ENCODE measurements at places on chromosomes 6 and 20. TPM values are rescaled to one million over a fixed set of nuclear protein-coding genes. Genes with fewer than 3 reads are reported as not detected.
A peak's percentile ranks its signal among the peaks of the same experiment; 100 is the strongest.

- no peak for DNase-seq
These were observed 95.1 kb upstream of the OLIG3 start for GRCh38 chr6:137589067-137589848.

DNA sequence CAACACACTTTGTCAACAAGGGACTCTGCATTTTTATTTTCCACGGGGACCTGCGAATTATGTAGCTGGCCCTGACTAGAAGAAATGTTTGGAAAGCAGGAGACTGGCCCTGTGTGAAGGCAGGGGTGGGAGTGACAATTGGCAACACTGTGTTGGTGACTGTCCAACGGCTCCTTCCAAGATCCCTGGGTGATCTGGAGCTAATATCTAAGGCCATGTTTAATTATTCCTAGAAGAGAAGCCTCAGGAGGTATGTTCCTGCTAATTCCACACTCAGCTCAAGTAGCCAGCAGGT, 13.7 kb downstream of the SLC22A23 start:
- no peak for DNase-seq

DNA sequence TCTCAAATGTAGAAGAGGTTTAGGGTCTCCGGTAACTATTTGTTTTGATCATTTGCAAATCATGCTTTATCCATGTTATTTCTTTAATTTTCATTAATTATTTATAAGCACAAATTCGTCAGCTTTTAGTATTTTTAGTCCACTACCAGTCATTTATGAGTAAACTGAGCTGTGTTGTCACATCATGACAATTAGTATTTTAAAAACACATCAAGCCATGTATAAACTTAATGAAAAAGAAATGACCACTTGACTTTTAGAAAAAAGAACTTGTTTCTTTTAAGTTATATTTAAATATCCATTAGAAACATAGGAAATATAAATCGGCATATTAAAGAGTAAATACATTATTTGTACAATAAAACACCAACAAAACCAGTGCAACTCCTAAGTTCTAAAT, 2.8 kb downstream of the NKX2-4 start:
- DNase-seq, result no peak

DNA sequence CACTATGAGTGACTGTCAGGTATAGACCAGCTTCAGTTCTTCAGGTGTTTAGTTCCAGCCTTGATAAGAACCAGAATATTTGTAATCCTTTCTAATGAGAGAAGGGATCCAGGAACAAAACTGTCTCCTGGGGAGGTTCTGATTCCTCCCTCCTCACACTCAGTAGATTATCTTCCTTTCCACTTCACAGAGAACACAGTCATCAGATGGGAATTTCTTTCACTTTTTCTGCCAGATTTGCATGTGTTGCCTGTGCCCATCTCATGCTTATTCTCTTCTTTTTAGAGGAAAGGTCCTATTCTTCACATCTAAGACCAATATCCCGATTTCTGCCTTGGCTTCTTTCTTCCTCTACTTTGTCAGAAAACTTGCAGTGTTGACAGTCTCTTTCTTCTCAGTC, 50.8 kb downstream of the CD109 start:
- DNase-seq, result no peak

- no peak for DNase-seq
These were observed 170.9 kb downstream of the HIVEP2 start for GRCh38 chr6:142773859-142774648.

DNA sequence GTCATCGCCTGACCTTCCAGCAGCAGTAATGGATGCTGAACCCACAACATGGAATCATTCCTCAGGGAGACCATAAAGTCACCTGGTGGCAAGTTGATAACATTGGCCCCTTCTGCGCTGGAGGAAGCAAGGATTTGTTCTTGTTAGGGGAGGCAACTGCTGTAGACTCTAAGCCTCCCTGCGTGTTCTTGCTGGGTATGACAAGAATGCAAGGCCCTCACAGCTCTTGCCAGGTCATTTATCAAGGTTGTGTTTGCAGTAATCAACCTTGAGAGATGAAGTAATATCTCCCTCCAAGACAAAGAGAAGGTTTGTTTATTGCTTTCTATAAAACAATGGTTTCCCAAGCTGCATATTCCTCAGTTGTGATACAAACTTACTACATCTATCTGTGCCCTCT, 80.9 kb downstream of the PERP start:
- no peak for DNase-seq

DNA sequence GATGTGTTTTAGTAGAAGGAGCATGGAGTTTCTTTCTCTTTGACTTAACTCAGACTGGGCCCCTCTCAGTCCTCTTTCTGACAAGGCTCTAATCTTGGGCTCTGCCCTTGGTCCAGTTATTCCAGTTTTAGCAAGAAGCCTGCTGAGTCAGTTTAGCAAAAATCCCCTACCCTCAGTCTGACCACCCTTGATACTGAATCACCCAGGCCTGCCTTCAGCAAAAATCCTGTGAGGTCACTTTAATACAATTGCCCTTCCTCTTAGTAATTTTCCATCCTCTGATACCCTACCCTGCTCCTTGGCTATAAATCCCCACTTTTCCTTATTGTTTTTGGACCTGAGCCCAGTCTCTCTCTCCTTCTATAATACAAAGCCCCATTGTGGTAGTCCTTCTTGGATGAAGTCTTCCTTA, 326.7 kb upstream of the NOX3 start:
- no peak for DNase-seq

GRCh38 chr20:47296950-47297349, 59.5 kb downstream of the ZMYND8 start:
- no peak for DNase-seq

DNA sequence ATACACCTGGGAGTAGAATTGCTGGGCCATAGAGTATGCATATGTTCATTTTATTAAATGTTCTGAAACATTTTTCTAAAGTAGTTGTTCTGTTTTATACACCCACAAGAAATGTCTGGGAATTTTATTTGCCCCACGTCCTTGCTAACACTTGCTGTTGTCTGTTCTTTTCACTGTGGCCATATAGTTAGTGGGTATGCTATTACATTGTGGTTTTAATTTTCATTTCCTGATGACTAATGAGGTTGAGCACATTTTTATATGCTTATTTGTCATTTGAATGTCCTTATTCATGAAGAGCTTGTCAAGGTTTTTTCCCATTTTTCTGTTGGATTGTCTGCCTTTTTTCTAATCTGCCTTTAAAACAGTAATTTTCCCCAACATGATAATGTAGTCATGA, 41.5 kb upstream of the TGM3 start:
- DNase-seq, result no peak

- DNase-seq, result no peak
These were observed 199.2 kb downstream of the ALDH8A1 start for GRCh38 chr6:134750669-134751068.

- no peak for DNase-seq
These were observed 20.0 kb upstream of the TXLNB start for GRCh38 chr6:139311831-139312230.

GRCh38 chr6:35453236-35453635, 1.1 kb downstream of the FANCE start:
- DNase-seq, result no peak

DNA sequence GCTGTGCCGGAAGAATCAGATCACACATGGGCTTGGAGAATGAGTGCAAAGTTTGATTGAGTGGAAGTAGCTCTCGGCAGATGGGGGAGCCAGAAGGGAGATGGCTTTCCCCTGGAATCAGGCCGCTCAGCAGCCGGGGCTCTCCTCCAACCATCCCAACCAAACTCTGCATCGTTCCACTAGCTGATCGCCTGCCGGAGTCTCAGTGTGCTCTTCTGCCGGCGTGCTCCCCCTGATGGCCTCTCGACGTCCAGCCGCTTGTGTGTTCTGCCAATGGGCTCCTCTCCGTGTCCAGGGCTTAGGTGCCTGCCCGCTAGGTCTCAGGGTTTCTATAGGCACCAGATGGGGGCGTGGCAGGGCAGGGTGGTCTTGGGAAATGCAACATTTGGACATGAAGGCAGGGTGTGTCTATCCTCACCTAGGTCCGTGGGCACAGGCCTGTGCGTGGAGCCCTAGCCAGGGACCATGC, 4.9 kb upstream of the BIRC7 start:
- DNase-seq, result peak; percentile 39

DNA sequence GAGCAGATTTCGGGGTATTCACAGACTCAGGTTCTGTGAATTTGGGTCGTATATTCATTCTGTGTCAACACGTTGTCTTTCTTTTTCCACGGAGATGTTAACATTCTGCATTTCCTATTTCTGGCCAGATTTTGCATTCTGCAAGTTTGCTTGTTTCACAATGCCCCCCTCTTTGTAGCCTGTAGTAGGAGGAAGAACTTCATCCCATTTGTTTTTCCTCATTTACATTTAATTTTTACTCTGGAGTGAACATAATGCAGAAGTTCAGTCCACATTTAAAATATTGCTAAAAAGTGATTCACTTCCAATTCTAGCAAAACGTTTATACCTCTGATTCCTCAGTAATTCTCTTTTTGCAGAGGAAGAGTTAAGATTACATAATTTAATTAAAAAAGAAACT, 12.9 kb downstream of the TAGAP start:
- DNase-seq, result no peak

- no peak for DNase-seq
These were observed 71.0 kb upstream of the CD83 start for GRCh38 chr6:14046476-14047068.

GRCh38 chr20:58870293-58871014, 17.9 kb downstream of the GNAS start:
- DNase-seq, result peak; percentile 77

DNA sequence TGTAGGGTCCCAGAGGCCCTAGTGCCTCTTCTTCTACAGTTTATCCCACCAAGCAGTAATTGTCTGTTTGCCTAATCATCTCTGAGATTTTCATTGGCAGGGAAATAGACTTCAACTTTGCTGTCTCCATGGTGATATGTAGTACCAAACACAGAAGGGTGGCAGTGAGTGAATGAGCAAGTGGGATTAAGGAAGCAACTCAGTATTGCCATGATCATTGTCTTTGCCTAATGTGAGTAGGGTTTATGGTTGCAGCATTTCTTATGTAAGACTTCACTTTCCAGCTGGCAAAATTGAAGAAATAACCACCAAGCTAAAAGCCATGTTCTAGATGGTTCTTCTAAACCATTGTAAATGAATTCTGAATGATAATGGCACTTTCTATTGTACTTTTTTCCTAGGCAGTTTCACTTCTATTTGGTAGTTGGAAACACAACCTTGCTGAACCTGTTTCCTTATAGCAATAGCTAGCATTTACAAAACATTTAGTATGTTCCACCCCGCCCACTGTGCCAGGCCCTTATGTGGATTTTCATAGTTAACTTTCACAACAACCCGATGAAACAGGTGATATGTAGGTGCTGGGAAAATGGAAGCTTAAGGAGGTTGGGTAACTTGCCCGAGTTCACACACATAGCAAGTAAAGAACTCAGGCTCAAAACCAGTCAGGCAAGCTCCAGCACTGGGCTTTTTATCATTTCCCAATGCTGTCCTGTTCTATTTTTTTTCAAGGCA, 32.0 kb downstream of the ZC2HC1B start:
- DNase-seq, result no peak

DNA sequence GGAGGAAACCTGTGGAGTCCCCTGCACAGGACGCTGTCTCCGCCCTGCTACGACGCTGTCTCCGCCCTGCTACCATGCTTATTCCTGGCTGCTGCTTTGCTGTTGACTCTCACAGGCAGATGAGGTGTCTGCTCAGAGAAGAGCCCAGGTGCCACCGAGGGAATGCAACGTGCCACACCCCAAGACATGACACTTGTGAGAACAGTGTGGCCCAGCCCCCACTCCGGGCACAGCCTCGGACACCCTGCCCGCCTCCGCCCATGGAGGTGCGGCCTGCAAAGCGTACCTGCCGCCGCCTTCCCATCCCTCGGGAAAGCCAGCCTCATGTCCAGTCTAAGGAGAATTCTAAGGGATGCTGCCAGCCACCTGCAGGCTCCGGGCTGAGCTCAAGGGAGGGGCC, 15.6 kb upstream of the MRGBP start:
- no peak for DNase-seq

GRCh38 chr6:23414051-23414445, 712.0 kb upstream of the NRSN1 start:
- no peak for DNase-seq

- DNase-seq, result no peak
These were observed 7.9 kb downstream of the RPS6KA2 start for GRCh38 chr6:166618866-166619761.

DNA sequence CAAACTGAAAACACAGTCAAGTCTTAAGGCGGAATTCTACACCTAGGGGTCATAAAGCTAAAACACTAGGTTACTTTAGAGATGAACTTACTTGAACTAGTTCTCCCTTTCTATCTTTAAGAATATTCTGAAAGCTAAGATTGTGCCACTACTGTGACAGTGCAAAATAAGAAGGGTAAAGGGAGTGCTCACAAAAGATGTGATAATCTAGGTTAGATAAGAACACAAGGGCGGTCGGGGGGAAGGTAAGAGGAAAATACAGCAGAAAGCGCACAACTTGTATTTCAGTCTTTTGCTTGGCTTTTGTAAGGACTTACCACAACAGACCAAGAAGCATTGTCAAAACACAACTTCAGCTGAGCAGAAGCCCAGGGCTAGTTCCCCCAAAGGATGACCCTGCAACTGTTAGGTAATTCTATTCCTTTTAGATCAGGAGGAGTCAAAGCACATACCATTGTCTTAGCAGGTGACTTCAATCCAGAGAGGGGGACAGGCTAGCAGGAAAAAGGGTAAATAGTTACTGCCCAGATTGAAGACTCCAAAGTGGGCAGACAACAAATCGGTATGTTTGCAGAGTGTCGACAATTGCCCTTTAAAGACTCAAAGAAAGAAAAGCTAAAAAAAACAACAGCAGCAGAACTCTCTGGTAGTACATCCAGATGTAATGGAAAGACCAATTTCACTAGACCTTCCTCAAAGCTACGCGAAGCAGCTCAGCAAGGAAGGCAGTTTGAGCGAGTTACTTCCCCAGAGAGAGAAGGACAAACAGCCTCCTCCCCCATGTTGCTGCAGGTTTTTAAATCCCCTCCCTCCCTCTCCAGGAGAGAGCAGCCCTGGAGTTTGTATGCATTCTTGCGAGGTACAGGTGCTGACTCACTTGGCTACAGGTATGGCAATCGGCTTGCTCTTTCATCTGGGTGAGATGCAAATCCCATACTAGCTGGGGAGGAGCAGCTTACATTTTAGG, 59.0 kb downstream of the RIPOR2 start:
- DNase-seq, result no peak

DNA sequence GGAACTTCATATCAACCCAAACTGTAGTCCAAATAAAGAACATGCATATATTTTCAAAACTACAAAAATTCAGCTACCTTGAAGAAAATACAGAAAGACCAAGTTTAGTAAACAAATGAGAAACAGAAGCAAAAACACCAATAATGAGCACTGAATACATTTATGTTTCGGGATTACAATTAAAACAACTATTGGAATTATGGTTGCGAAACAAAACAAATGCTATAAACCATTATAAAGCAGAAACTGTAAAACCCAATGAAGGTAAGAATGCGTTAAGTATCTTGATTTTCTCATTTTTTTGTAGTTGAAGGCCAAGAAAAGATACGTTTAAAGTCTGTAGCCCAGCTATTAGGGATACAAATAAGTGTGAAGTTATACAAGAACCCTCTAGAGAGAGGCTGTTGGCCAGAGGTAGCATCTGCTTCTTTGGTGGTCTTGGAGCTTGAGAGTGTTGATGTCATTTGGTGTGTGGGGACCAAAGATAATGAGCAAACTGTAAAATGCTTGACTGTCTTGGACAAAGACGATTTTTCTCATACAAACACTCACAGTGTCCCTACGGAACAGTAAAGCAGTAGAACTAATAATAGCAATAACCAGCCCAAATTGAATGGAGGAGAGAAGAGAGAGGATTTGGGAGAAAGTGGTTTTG, 111.5 kb downstream of the PRND start:
- DNase-seq, result no peak

Gene BTN1A1
- total RNA-seq, result not detected

Gene GGTLC1
- not detected for total RNA-seq

Gene REM1
- total RNA-seq, result 3.7 TPM

Gene SLC44A4
- 9.8 TPM for total RNA-seq

Gene MACROD2
- 6.1 TPM for total RNA-seq

Gene FILIP1
- 2.7 TPM for total RNA-seq

Gene PHACTR3
- total RNA-seq, result 17.9 TPM

Gene FBXO5
- total RNA-seq, result 7.7 TPM

Measured in ovary (tissue), 10 donors.